Lung (tissue), 17 donors: ENCODE measurements at places on chromosomes 16 and 17. TPM values are rescaled to one million over a fixed set of nuclear protein-coding genes. Genes with fewer than 3 reads are reported as not detected.
A peak's percentile ranks its signal among the peaks of the same experiment; 100 is the strongest.

DNA sequence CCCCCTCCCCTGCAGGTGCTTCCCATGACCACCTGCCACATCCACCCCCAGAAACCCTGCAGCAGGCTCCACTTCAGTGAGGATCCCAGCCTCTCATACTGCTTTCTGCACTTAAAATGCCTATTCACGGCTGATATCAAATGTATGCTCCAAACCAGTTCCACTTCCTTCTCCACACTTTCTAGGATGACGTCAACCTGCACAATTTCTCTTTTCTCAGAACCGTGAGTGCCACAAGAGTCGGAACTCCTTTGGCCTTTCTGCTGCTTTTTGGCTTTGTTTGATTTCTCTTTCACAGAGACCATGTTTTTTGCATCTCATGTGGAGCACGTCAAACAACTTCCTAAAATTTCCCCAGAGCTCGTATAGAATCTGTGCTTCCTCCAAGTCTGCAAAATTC lies 378.8 kb upstream of the TNRC6C start:
- peak; percentile 64 for DNase-seq

DNA sequence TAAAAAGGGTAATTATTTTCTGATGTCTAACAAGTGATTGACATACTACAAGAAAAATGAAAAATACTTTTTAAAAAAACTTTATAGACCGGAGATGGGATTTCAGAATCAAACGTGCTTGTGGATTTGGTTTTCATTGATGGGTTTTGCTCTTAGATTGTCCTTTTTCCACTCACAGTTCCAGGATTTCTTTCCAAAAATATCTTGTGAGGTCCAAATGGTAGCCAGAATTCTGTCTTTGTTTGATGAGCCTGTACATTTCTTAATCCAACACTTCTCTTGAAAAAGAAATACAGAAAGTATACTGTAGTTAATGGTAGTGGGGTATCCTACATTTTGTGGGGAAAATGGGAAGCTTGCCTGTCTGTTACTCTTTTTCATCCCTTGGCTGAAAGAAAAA lies 329.3 kb downstream of the KCNJ2 start:
- DNase-seq = peak; percentile 74

- DNase-seq = peak; percentile 52
Observed at GRCh38 chr16:1167276-1168107, 14.6 kb downstream of the CACNA1H start.

GRCh38 chr17:44217738-44218343 lies 1.6 kb downstream of the UBTF start:
- DNase-seq = no peak

GRCh38 chr16:27237219-27238015 lies 31.2 kb downstream of the NSMCE1 start:
- DNase-seq = peak; percentile 16

DNA sequence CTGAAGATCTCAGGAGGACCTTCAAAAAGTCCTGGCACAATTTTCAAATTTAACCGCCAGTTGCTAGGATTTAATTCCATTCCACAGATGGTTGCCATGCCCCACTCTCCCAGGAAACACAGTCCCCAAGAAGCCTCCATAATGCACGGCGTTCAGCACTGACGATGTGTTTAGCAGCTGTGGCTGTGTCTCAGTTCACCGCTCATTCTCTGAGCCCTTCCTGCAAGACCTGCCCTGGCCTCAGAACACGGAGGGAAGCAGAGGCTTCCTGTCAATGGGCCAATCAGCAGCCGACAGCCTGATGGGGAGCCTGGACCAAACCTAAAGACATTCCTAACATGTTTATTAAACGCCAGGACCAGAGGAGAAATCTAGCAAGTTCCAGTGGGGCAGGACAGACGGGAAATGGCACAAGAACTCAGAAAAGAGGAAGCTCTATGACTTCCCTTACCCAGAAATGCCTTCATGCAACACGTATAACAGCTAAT lies 4.9 kb downstream of the MYLK3 start:
- DNase-seq = peak; percentile 32

- no peak for DNase-seq
Observed at GRCh38 chr17:26809033-26809432, 484.9 kb upstream of the WSB1 start.

- DNase-seq = peak; percentile 38
Observed at GRCh38 chr16:4882633-4883285, 35.5 kb downstream of the UBN1 start.

- no peak for DNase-seq
Observed at GRCh38 chr16:17371299-17371698, 99.5 kb downstream of the XYLT1 start.

DNA sequence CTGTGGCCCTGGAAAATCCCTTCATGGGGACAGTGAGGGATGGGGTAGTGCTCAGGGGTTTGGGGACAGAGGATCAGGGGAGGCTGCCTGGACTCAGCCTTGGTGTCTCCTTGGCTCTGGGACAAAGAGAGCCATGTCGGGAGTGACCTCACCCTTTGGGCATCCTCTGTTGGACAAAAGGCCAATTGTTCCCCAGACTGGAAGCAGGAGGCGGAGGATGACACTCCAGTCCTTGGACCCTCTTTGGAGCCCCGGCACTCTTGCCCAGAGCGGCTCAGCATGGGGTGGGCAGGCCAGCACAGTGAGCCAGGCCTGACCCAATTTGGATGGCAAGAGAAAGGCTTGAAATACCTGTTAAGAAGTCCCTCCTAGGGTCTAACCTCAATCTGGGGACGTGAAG lies 39.4 kb upstream of the PHB1 start:
- DNase-seq = no peak

DNA sequence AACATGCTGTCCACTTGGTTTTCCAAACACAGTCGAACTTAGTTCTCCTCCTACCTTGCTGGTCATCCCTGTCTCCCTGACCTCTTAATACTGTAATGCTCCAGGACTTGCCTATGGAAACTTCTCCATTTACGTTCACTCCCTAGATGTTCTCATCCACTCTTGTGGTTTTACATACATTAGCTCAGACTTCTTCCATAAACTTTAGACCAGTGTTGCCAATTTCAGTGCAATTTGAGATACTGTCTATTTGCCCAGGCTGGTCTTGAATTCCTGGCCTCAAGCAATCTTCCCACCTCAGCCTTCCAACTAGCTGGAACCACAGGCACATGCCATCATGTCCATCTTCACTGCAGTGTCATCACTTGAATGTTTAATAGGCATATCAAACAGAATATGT lies 1.5 kb downstream of the MATCAP1 start:
- DNase-seq = no peak

DNA sequence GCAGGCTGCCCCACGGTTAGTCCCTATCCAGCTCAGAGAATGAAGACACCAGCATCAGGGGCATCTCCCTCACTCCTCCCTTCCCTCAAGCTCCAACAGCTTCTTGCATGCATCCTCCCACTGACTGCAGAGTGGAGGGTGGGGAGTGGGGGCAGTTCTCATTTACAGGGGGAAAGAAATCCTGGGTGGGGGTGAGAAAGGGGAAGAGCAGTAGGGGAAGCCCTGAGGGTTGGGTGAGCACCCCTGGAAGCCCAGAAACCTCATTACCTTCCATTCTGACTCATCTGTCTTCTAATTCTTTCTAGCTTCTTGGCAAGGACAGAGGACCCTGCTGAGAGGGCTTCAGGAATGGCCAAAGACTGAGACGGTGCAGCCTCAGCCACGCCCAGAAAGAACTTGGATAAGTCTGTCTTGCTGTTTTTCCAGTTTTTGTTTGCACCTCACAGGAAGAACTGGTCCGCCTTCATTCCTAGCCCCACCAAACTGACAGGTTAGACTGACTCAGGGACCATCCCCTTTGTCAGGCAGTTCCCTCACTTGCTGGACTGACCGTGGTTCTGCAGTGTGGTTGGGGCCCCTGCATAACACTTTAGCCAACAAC lies 52.5 kb upstream of the WSB1 start:
- peak; percentile 71 for DNase-seq

- peak; percentile 75 for DNase-seq
Observed at GRCh38 chr17:42428141-42428944, 5.3 kb upstream of the CAVIN1 start.

GRCh38 chr17:42210046-42210445 lies 15.8 kb upstream of the GHDC start:
- no peak for DNase-seq

DNA sequence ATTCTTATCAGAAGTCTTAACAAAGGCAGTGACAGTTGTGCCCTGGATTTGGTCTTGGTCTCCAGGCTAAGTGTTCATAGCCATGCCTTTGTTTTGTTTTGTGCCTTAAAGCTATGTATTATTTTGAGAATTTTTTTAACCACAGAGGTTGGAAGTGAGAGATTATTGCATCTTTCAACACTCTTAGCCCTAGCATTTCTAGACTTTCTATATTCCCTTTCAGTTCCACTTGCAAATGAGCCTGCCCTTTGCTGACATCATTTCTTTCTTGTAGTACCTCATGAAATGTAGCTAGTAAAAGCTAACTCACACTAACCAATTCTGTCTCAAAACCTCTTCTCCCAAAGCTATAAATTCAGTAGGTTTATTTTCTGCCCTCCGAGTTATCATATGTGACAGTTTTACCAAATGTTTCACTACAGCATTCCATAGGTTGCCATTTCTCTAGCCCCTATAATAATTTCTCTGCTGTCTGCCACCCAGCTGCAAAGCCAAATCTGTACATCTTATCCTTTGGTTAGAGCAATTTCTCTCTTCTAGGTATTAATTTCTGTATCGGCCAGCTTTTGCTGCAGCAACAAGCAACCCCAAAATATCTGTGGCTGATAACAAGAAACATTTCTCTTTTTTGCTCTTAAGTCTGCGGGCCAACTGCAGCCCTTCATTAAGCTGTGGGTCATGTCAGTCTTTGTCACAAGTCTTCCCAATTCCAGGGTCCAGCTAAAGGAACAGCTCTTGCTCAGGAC lies 14.2 kb upstream of the CCL1 start:
- no peak for DNase-seq

DNA sequence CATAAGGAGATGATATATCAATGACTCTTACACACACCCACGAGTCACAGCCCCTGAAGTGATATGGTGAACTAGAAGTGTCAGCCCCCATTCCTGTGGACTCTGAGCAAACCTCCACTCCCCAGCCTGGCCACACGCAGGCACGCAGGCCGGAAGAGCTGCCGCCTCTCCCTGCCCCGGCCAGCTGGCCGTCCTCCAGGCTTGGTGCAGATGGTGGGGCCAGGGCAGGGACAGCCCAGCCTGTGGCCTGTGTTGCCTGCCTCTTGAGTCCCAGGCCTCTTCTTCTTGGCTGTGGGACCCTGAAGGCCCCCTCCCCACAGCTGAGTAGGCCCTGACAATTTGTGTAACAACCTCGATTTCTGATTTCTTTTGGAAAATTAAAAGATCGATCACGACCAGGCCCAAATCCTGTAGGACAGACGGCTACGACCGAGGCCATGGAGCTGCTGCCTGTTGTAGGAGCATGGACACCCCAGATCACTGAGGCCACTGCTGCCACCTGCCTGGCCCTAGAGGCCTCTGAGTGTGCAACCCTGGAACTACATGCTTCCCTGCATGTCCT lies 10.0 kb upstream of the MPRIP start:
- DNase-seq = peak; percentile 91

Gene LRRC37A
- polyA plus RNA-seq = 0.64 TPM

Gene FOXC2
- polyA plus RNA-seq = 0.43 TPM

Gene ALOX12
- 0.95 TPM for polyA plus RNA-seq

Gene CARD14
- 0.93 TPM for polyA plus RNA-seq

Gene RHBDL3
- polyA plus RNA-seq = 0.14 TPM

Gene SLC12A3
- 0.07 TPM for polyA plus RNA-seq

Gene CSH1
- polyA plus RNA-seq = not detected

Gene USP10
- 55.5 TPM for polyA plus RNA-seq

Gene DNAH2
- polyA plus RNA-seq = 2.7 TPM

Gene KRTAP16-1
- not detected for polyA plus RNA-seq

Gene KCNAB3
- polyA plus RNA-seq = 3.9 TPM

Gene FOXL1
- 0.68 TPM for polyA plus RNA-seq

Gene MRPS34
- 110 TPM for polyA plus RNA-seq

Gene RPRML
- not detected for polyA plus RNA-seq
